ENCODE measurements at places on chromosomes 1 and 21. TPM values are rescaled to one million over a fixed set of nuclear protein-coding genes. Genes with fewer than 3 reads are reported as not detected.

The ETV3L gene
- total RNA-seq = 0.67 TPM

The CDKN2C gene
- total RNA-seq = 0.33 TPM

The CD1E gene
- total RNA-seq = not detected

The APOBEC4 gene
- total RNA-seq = not detected

The OR2AK2 gene
- total RNA-seq = not detected

The CA6 gene
- total RNA-seq = not detected

The SPRR2A gene
- not detected for total RNA-seq

The PPFIA4 gene
- total RNA-seq = 0.87 TPM

The NHLH1 gene
- total RNA-seq = 0.96 TPM

The KLHDC8A gene
- 0.36 TPM for total RNA-seq

The RHEX gene
- total RNA-seq = not detected

The ITSN1 gene
- total RNA-seq = 116 TPM

The BRINP2 gene
- total RNA-seq = 0.41 TPM

The SLC6A9 gene
- total RNA-seq = 29.4 TPM

The KRTAP7-1 gene
- not detected for total RNA-seq

The S100A7 gene
- not detected for total RNA-seq

The FOXD3 gene
- not detected for total RNA-seq

The PADI2 gene
- total RNA-seq = 0.50 TPM

The RPTN gene
- total RNA-seq = not detected

The STIL gene
- total RNA-seq = 14.8 TPM

The UBL4B gene
- not detected for total RNA-seq

The UQCRHL gene
- total RNA-seq = 3.5 TPM

The ELAVL4 gene
- total RNA-seq = 3.6 TPM

The KHDRBS1 gene
- 232 TPM for total RNA-seq

The ADAMTS4 gene
- 0.24 TPM for total RNA-seq

The EPHA8 gene
- total RNA-seq = 0.24 TPM

The HAO2 gene
- not detected for total RNA-seq

The TM2D1 gene
- total RNA-seq = 37.7 TPM

The SPRR2G gene
- total RNA-seq = not detected

The S100B gene
- not detected for total RNA-seq

The RBM8A gene
- total RNA-seq = 163 TPM

The CSF3R gene
- 5.5 TPM for total RNA-seq

The FAM110D gene
- total RNA-seq = 0.33 TPM
